Stimulated activated CD4-positive, alpha-beta T cell treated with anti-CD3 and anti-CD28 coated beads, Interleukin-1b, Interleukin-23, amount 100 ng/mL, for 1 hour (primary cell): ENCODE measurements at places on chromosomes 2 and 18.

DNA sequence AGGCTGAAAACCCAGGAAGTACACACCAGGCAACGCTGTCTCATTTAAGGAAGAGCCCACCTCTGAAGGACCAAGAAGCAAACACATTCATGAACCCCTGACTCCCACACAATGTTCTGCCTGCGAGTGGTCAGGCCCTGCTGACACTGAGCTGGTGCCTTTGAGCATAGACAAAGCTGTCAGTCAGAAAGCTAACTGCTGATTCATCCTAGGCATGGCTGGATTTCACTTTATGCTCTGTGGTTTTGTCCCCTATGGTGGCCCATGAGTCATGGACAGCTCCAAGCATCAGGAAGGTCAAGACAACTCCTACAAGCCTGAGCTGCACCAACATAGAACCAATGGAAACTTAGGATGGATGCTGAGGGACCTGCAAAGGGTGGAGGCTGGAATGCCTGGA is 78.9 kb downstream of the UXS1 start:
- no peak for DNase-seq

- no peak for DNase-seq
Observed at GRCh38 chr18:23902396-23902795, 112.2 kb upstream of the TTC39C start.

- DNase-seq = no peak
Observed at GRCh38 chr2:230347659-230348305, 20.8 kb downstream of the SP140L start.

DNA sequence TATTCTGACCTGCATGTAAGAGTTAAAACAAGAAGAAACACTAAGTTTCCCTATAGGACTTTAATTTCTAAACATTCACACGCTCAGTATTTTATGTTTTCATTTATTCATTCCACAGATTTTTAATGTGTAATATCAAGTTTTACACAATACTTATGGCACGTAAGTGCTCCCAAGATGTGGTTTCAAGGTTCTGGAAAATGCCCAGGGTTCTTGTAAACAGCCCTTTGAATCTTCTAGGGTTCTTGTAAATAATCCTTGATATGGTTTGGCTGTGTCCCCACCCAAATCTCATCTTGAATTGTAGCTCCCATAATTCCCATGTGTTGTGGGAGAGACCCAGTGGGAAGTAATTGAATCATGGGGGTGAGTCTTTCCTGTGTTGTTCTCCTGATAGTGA is 383.0 kb downstream of the TXNL1 start:
- no peak for DNase-seq

DNA sequence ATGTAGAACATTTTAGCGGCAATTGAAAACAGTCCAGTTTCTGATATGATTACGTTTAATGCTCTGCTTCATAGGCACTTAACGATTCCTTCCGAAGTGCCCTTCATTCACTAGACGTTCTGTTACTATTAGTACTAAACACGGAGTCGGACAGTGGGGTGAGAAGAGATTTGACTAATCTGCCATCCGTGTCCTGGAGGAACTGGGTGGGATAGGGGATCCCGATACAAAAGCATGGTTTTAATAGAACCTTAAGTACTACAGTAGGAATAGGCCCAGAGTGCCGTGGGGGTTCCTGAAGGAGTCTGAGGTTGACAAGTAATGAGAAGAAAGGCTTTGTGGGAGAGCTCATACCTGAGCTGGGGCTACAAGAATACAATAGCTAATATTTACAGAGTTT is 631 bp downstream of the MORN2 start:
- DNase-seq = no peak

GRCh38 chr2:48910961-48911360 is 155.4 kb upstream of the LHCGR start:
- DNase-seq = no peak

- no peak for DNase-seq
Observed at GRCh38 chr18:45381282-45381681, 234.0 kb upstream of the SLC14A2 start.

GRCh38 chr18:50614838-50615237 is 55.0 kb downstream of the MAPK4 start:
- no peak for DNase-seq

- DNase-seq = no peak
Observed at GRCh38 chr2:222866358-222866960, 5.6 kb downstream of the ACSL3 start.

- no peak for DNase-seq
Observed at GRCh38 chr2:191675807-191676721, 1.9 kb upstream of the NABP1 start.

GRCh38 chr2:206721256-206721920 is 3.2 kb upstream of the DYTN start:
- no peak for DNase-seq

- DNase-seq = no peak
Observed at GRCh38 chr2:192749611-192750200, 555.0 kb upstream of the TMEFF2 start.

DNA sequence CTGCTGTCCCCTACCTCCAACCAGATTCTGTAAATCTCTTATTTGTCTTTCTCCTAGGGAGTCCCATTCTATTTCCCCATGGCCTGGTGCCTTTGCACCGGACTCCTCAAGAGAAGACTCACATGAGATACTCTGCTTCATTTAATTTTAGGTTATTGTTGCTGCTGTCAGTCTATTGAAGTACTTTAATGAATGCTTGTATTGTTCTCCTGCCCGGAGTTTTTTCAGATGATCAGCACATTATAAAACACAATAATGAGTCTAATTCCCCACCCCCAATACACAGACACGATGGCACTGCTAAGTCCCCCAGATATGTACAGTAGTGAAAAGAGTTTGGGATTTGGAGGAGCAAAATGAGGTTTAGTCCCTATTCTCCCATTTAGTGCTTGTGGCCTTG is 58.9 kb downstream of the HAUS1 start:
- no peak for DNase-seq

- no peak for DNase-seq
Observed at GRCh38 chr2:37441055-37441454, 96.6 kb downstream of the QPCT start.

DNA sequence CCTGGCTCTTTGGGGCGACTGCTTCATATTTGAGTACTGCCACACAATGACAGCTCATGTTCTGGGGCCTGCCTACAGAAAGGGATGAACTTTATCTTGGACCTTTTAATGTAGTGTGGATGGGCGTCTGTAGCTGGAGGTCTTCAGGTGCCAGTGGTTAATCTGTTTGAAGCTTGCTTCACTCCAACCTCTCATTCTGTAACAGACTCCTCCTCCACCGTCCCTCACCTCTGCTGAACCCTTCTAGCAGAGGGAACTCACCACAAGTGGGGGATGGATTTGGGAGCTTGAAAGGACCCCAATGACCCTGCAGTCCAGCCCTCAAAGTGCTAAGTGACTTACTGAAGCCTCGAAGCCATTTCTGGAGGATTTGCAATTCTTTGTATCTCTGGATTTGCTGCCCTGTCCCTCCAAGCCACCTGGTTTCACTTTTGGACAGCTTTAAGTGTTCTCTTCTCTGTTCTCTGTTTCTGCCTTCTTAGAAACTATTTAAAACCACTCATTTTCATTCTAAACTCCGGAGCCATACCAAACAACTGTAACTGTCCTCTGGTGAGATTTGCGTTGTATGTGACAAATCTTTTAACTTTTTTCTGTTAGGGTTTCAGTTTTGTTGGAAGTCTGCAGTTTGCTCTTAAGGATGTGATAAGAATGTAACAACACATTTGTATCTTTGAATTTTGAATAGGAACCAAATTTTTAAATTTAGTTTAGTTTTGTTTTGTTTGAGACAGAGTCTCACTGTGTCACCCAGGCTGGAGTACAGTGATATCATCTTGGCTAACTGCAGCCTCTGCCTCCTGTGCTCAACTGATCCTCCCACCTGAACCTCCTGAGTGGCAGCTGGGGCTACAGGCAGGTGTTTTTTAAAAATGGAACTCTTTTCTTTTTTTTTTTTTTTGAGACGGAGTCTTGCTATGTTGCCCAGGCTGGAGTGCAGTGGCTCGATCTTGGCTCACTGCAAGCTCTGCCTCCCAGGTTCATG is 37.0 kb upstream of the CASP8 start:
- no peak for DNase-seq

GRCh38 chr2:62010632-62011256 is 105.3 kb downstream of the COMMD1 start:
- DNase-seq = no peak

DNA sequence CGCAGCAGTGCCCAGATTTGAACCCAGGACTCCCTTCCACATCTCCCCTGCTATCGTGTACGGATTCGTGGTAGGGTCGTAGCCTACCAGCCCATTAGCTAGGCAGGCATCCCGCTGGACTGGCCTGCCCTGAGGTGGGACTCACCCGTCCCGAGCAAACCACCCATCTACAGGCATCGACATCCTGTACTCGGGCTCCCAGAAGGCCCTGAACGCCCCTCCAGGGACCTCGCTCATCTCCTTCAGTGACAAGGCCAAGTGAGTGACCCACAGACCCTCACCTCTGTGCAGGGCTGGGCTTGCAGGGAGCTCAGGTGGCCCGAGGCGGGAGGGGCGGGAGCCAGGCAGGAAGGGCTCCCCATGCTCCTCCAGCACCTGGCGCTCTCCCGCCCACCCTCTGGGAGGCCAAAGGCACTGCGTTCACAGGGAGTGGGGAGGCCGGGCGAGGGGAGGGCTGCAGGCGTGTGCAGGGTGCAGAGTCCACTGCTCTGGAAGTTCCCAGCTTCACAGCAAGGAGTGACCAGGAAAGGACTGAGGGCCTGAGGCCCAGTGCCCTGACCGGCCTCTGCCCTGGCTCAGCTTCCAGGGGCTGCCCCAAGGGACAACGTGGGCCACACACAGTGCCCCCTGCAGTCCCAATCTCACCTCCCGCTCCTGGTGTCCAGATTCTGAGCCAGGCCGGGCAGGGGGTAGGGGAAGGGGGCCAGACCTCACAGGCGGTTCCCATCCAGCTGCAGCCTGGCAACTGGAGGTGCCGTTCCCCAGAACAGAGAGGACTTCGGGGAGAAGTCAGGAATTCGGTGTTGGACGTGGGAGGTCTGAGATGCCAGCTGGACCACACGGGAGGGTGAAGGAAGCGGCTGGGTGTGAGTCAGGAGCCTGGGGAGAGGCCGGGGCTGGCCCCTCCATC is 5.4 kb downstream of the AGXT start:
- no peak for DNase-seq

- DNase-seq = no peak
Observed at GRCh38 chr2:216151313-216152025, 42.3 kb downstream of the XRCC5 start.

DNA sequence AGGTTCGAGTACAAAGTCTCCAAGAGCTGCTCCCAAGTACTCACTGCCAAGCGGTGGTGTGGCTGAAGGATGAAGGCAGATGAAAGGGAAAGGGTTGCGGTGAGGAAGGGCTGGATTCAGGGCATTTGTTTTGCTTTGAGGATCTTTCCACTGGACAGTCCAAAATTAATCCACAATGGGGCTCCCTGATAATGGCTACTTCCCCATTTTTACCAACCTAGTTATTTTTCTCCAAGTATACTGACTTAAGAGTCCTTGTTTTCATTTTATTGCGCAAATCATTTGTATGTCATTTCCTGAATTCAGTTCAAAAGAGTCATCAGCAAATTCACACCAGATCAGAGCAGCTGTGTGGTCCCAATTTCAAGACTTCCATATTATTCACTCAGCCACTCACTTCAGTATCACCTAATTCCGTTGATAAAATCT is 464 bp upstream of the SESTD1 start:
- DNase-seq = no peak

DNA sequence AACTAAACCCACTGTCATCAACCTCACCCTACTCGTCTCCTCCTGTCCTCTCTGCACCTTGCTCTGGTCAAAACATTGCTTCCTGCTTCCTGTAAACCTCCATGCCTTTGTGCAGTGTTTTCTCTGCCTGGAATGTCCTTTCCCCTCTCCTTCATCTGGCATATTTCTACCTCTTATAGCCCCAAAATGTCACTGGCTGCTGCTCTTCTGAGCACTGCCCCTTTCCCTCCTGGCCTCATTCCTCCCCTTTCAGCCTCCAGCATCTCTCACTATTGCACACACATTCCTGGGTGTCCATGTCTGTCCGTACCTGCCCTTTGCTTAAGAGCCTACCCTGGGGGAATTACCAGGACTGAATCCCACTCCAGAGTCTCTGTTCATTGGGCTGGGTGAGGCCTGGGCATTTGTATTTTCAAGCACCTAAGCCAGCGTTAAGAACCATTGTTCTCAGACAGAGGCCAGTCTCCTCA is 84.9 kb downstream of the MOGAT1 start:
- no peak for DNase-seq

DNA sequence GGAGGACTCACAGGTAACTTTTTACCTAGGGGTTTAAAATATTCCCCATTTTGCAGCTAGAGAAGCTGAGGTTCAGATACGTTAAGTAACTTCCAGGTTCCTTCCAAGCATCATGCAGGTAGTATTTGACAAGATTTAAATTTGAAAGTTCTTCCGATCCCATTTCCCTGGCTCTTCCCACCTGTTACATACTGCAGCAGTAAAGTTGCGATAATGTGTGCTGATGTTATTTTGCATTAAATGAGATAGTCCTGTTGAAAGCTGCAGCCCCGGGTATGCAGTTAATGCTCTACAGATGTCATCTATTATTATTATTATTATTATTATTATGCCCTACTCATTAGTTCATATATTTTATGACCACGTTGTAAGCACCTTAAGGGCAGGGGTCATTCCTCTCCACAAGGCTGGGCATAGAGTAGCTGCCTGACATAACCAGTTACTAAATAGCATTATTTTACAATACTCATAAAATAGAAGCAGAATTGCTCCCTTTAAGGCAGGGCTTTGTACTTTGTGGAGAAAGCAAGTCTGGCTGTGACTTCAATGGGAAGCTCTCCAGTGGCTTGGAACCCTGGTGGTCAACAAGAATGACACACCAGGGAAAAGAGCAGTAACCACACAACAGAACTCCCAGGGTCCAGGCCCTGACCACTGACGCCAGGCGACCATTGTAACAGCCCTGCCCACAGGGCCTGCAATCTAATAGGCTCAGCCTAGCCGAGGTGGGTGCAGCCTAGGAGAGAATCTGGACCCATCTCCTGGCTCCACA is 112.0 kb upstream of the STPG4 start:
- no peak for DNase-seq

DNA sequence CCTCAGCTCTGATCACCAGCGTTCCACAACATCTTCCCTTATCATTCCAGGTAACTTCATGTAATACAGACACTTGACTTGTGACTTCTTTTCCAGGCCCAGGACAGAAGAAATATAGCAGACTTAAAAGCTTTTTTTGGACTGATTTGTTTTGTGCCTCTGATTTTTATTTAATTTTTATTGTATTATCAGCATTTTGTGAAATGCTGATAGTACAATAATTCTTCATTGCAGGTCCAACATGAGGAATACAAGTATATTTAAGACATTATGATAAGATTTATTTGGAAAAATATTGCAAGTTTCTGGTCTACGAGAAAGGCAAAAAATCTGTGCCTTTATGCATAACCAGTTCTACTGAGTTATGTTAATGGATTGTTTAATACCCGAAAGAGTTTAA is 94.5 kb upstream of the THUMPD2 start:
- no peak for DNase-seq

DNA sequence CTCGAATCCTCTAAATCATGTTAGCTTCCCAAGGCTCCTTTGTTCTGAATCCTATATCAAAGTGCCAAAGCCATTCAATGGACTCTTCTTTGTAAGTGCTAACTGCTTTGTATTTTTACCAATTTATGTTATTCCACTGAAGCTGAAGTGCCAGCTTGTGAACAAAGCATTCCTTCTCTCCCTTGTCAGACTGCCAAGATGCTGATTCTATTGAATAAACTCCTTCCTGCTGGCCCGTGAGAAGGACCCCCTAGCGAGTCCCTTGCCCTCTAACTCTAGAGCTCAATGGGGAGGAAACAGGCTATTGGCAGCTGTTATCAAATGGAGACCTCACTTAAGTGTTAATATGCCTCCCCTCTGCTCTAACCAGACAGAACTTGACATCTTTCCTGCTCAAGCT is 1097.9 kb upstream of the CNTNAP5 start:
- DNase-seq = no peak
